CD8-positive, alpha-beta T cell (primary cell): ENCODE measurements at places on chromosomes 2 and 18.

DNA sequence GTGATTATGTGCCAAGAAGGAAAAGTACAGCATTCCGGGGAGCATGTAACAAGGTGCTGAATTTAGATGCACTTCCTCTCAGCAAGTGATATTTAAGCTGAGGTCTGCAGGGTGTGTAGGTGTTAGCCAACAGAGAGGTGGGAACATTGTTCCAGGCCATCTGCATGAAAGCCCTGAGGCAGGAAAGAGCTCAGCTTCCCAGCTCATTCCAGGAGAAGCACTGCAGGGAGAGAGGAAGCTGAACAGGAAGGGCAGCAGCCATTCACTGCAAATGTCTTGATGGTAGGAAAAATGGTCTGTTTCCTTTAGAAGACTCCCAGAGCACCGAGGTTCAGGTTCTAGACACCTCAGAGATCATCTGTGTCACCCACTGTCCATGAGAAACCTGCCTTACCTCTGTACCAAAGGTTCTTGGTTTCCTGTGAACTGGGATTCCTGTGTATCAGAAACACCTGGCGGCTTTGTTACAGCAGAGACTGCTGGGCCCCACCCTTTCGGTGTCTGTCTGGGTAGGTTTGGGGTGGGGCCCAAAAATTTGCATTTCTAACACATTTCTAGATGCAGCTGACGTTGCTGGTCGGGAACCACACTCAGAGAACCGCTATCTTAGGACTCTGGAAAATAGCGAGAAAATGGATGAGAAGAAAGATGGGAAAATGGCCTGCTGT lies 84.0 kb downstream of the RTN4 start:
- no peak for DNase-seq

GRCh38 chr2:237345891-237346640 lies 67.9 kb downstream of the COL6A3 start:
- no peak for DNase-seq

GRCh38 chr2:120421126-120421829 lies 75.3 kb downstream of the INHBB start:
- no peak for DNase-seq

GRCh38 chr2:26382564-26382963 lies 19.2 kb upstream of the DRC1 start:
- DNase-seq, result no peak

GRCh38 chr2:233976690-233977294 lies 59.6 kb downstream of the TRPM8 start:
- no peak for DNase-seq

GRCh38 chr2:205759257-205759656 lies 77.0 kb downstream of the NRP2 start:
- no peak for DNase-seq

- no peak for DNase-seq
Observed at GRCh38 chr2:207694811-207695281, 16.6 kb upstream of the CCNYL1 start.

DNA sequence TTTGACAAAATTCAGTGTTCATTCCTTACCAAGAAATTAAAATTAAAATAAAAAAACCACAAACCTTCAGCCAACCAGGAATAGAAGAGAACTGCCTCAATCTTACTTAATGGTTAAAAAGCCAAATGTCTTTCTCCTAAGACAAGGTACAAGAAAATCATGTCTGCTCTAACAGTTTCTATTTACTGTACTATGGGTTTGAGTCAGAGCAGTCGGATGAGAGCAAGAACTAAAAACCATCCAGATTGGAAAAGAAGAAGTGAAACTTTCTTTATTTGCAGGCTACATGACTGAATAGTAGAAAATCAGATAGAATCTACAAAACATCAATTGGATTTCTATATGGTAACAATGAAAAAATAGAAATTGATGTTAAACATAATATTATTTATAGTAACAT lies 555.5 kb upstream of the TNP1 start:
- DNase-seq, result no peak

- DNase-seq, result no peak
Observed at GRCh38 chr2:56502616-56503015, 318.8 kb downstream of the CCDC85A start.

GRCh38 chr2:63658176-63658968 lies 69.6 kb downstream of the MDH1 start:
- no peak for DNase-seq

GRCh38 chr2:19643117-19643518 lies 258.7 kb downstream of the TTC32 start:
- DNase-seq, result no peak

DNA sequence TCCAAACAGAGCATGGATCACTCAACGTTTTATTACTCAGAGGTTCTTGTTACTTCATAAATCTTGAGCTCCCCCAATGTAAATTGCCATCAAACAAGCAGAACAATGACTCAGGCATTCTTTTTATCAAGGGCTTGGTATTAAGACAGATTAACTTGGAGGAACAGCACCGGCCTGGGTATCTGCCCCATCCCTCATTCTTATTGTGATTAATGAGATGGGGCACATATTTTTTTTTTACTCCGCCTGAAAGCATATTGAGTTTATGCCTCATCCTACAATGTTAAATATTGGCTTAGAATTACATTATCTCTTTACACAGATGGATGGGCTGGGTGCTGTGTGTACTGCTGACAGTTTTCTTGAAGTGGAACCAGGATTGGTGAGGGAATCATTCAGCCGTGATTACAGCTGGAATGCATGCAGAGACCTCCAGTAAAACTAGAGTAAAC lies 387.3 kb downstream of the CLIP4 start:
- no peak for DNase-seq

DNA sequence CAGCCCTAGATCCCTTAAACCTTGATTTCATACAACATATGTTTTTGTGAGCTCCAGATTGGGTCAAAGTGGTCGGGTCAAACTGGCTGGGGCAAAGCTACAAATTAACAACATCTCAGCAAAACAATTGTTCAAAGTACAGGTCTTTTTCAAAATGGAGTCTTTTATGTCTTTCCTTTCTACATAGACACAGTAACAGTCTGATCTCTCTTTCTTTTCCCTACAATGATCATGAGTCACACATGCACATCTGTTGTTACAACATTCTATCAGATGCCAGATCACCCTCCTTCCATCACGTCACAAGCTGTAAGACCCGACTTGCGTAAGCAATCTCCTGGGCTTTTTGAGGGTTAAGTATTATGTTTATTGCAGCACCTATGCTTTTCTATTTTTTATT lies 55.1 kb downstream of the RHOB start:
- DNase-seq, result no peak

DNA sequence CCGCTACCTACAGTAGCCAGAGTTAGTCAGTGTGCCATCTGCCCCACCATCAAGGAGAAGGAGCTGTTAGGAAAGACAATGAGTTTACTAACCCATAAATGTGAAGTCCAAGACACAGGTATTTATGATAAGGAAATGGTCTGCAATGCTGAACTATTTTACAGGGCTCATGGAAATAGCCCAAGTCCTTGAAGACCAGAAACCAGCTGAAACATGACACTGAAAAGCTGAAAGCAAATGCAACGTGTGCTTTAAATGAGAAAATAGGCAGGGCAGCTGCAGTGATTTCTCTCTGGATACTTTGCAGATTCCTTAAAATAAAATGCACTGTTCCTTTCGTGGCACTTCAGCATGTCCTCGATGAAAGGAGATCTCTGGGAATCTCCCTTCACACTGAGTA lies 256.4 kb upstream of the TCF4 start:
- no peak for DNase-seq

GRCh38 chr2:18482666-18483065 lies 77.8 kb downstream of the RDH14 start:
- DNase-seq, result no peak

DNA sequence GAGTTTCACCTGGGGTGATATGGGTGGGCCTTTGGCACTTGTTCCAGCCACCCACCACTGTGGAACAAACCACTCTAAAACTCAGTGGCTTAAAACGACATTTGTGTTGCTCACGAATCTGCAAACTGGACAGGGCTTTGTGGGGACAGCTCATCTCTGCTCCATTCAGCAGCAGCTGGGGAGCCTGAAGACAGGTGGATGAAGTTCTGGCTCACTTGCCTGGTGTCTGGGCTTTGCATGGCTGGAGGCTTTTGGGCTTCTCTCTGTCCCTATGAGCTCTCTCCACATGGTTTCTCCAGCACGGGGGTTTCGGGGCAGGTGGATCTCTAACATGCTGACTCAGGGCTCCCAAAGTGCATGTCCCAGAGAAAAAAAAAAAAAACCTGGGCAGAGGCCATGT lies 93.0 kb upstream of the GLI2 start:
- no peak for DNase-seq

DNA sequence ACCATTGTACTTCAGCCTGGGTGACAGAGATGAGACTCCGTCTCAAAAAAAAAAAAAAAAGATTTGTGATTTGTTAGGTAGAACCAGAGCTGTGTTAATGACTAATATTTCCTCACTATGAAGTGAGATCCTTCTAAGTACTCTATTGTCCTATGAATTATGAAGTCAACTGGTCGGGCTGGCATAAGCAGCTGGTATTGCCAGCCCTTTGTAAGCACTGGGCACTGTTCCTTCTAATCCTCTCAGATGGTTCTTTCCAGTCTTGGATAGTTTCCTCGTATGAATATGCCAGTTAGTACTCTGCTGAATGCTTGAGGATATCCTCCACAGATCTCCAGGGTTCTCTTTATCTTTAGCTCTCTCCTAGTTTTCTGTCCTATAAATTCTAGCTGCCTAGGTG lies 223.1 kb upstream of the SP5 start:
- DNase-seq, result no peak

GRCh38 chr18:47888156-47888555 lies 42.3 kb downstream of the SMAD2 start:
- DNase-seq, result no peak

DNA sequence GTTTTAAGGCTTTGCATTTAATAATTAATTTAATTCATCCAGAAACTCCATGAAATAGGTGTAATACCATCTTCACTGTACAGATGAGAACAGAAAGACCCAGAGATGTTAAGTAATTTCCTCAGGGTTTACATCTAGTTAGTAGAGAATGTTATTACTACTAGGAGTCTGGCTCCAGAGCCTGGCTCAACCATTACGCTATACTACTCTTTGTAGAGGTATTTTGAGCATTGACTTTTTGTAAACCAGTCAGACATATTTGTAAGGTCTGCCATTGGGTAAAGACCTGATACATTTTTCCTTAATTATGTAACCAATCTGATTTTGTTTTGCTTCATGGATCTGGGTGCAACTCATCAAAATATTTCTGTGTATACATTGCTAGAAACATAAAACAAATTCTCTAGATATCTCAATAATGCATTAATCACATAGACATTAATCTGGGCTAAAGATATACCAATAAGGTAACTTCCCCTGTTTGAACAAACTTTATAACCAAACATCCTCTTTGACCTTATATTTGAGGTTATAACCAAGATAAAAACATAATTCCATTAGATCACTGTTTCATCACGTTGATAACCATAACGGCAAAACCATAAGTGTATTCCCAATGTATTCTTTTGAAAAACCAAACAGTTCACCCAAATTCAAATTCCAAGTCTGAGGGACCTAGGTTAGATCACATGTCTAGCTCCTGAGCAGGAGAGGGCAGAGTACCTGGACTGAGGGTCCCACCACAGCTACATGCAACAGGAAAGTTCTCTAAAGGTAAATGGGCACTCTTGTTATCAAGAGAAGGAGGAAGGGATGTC lies 135.0 kb downstream of the IKZF2 start:
- no peak for DNase-seq

DNA sequence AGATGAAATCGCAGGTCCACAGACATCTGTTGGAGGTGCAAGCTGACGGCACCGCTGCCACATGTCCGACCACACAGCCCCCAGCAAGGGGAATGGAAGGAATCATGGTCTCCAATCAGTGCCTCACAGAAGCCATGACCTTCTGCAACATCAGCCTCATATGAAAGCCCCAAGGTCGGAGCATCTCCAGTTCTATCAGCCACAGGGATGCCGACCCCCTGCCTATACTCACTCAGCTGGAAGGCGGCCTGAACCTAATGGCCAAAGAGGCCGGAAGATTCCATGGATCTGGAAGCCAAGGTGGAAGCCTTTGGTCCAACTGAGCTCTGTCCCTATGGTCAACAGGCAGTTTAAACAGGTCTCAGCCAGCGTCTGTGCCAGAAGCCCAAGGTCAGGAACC lies 278.8 kb downstream of the TNS1 start:
- no peak for DNase-seq

DNA sequence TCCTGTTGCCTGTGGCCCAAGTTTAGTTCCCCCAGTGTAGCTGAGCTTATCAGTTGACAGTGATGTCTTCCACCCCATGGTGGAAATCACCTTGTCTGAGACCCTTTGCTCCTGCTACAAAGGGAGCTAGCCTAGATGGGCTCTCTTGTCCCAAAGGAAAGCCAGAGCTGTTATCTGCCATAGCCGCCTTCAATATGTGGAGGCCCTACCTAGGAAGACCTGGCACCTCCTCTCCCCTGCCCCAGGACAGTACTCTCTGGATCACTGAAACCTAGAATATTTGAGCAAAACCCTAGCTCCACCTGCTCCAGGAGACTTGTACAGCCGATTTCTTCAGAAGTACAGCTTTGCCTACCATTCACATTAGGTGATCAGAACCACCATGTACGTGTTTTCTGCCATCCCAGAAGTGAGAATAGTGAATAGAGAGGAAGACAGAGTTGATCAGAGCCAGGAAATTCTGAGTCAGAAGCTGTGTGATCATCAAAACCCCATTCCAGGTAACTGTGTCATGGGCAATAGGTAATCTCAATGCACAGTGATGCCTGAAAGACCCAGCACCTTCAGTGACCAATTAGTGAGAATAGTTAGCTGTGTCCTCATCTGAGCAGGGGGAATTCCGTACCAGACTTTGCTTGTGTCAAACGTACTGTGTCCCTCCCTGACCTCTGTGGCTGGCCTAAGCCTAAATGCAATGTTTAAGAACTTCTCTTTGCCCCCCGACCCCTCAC lies 138.4 kb upstream of the ALPP start:
- no peak for DNase-seq

- no peak for DNase-seq
Observed at GRCh38 chr2:21057097-21057496, 13.2 kb upstream of the APOB start.

DNA sequence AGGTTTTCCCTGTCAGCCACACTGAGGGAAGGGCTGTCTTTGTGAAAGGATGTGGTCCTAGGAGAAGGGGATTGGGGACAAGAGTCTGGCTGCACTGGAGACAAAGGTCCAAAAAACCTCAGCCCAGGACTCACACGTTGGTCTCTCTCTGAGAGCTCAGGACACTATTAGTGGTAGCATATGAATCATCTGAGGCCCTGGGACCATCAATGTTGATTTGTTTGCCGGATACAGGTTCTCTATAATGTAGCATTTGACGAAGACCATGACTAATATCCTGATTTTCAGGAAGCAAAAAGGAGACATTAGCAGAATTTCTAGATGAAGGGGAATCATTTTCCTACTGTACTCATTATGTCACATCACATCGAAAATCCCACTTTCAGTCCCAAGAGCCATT lies 22.2 kb upstream of the DNAH6 start:
- DNase-seq, result no peak

DNA sequence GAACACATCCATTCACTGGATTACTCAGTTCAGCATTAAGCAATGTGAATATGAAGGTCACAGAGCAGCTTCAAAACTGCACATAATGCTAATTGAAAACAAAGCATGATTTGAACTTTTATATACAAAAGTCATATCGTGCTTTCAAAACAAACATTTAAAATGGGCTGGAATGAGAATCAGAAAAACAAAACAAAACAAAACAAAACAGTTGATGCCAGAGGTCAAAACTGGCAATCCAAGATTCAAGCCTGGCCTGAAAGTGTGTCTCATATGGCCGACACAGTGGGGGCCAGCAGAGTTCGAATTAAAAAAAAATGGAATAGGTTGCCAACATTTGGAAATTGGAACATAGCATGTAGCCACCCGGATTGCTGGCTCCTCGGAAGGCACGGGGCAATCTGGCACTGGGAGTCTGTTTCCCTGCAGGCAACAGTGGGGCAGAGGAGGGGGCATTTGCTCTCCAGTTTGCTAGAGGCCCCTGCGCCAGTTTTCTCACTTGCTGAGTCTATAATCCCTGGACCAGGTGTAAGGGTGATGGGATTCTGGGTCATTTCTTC lies 294.4 kb downstream of the ZNF521 start:
- DNase-seq, result no peak
